ENCODE measurements at places on chromosomes 6 and 20. TPM values are rescaled to one million over a fixed set of nuclear protein-coding genes. Genes with fewer than 3 reads are reported as not detected.

Gene TGM3
- not detected for total RNA-seq

Gene TPD52L1
- 5.2 TPM for total RNA-seq

Gene TRIM15
- not detected for total RNA-seq

Gene HLA-DRB5
- total RNA-seq = not detected

Gene RIPOR3
- 13.7 TPM for total RNA-seq

Gene MYCT1
- total RNA-seq = 0.48 TPM

Gene IYD
- total RNA-seq = not detected

Gene DEFB132
- total RNA-seq = not detected

Gene RAB44
- 0.13 TPM for total RNA-seq

Gene SEMG1
- not detected for total RNA-seq

Gene CCN5
- 5.0 TPM for total RNA-seq

Gene CAPN11
- total RNA-seq = not detected

Gene SLC22A16
- total RNA-seq = not detected

Gene CST5
- 0.13 TPM for total RNA-seq

Gene COL10A1
- total RNA-seq = 0.08 TPM

Gene RNF182
- total RNA-seq = 5.3 TPM

Gene TFAP2A
- not detected for total RNA-seq

Gene NMBR
- total RNA-seq = not detected

Gene LPIN3
- total RNA-seq = 3.4 TPM

Gene HLA-DQB1
- total RNA-seq = 0.32 TPM

Gene ARMC2
- total RNA-seq = 1.9 TPM

Gene ARHGAP40
- 0.91 TPM for total RNA-seq

Gene SLC22A2
- not detected for total RNA-seq

Gene PLAGL2
- total RNA-seq = 5.0 TPM

Gene CENPB
- 84.6 TPM for total RNA-seq

Gene FAM50B
- total RNA-seq = 10.1 TPM

Gene MOG
- total RNA-seq = not detected

Gene HIVEP2
- 10.7 TPM for total RNA-seq

Gene MYB
- 2.5 TPM for total RNA-seq

Gene SLC17A3
- total RNA-seq = not detected

Gene ADGRF4
- not detected for total RNA-seq

Gene DLK2
- total RNA-seq = 1.8 TPM

Gene PERP
- 45.8 TPM for total RNA-seq

Gene HFE
- 9.2 TPM for total RNA-seq

Gene TPX2
- total RNA-seq = 35.1 TPM

Gene PDYN
- not detected for total RNA-seq

Gene METTL24
- not detected for total RNA-seq

Gene SLC44A4
- total RNA-seq = not detected

Gene GRIK2
- 0.65 TPM for total RNA-seq

Gene PRSS16
- 0.39 TPM for total RNA-seq

Gene OOEP
- not detected for total RNA-seq

Gene PRSS35
- 3.7 TPM for total RNA-seq

Gene HCRTR2
- not detected for total RNA-seq

Gene SGK2
- total RNA-seq = not detected

Gene HLA-DMB
- not detected for total RNA-seq

Gene VPS52
- 26.4 TPM for total RNA-seq

Gene MOCS1
- 11.2 TPM for total RNA-seq

Gene HINT3
- total RNA-seq = 14.4 TPM

Gene MRPL14
- total RNA-seq = 69.8 TPM

Gene CLPSL1
- not detected for total RNA-seq

Gene ADGB
- not detected for total RNA-seq

Gene TUBB1
- not detected for total RNA-seq

Gene SIM1
- total RNA-seq = 0.08 TPM
